Brain microvascular endothelial cell (primary cell): ENCODE measurements at places on chromosomes 1 and 21.

- no peak for DNase-seq
Observed at GRCh38 chr21:25244735-25245134, 362.5 kb downstream of the MRPL39 start.

DNA sequence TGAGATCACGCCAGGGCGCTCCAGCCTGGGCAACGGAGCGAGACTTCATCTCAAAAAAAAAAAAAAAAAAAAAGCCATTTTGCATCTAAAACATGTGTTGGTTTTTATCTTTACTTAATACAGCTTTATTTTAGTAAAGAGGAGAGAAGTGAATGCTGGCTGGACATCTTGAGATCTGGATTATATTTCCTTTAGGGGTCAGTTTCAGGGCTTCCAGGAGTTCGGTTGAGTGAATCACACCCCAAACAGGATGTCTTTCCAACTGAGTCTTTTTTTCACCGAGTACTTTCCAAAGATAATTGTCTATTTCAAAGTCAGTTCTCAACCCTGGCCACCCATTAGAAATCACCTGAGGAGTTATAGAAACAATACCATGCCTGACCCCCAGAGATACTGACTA lies 16.6 kb upstream of the IPP start:
- peak; percentile 24 for DNase-seq

- DNase-seq, result no peak
Observed at GRCh38 chr1:214510477-214510876, 40.9 kb downstream of the PTPN14 start.

DNA sequence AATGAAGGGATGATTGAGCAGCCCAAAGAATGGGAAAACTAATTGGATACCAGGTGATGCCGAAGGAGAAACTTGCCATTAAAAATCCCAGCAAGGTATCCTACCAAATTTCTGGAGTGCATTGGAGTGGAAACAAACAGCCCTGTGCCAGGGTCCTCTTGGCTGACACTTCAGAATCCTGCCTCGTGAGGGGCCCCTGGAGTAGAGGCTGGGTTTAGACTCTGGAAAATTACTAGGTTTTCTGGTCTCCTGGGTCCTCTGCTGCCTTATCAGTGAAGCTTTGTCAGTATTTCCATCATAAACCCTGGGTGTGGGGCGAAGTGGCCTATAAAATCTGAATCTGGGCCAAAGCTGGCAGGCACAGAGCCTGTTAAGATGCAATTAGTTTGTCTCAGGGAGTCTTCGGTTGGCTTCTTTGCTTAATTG lies 289.2 kb upstream of the USP24 start:
- no peak for DNase-seq

- no peak for DNase-seq
Observed at GRCh38 chr1:224238212-224238611, 55.2 kb downstream of the DEGS1 start.

GRCh38 chr1:30316056-30316455 lies 407.3 kb downstream of the MATN1 start:
- DNase-seq, result no peak

DNA sequence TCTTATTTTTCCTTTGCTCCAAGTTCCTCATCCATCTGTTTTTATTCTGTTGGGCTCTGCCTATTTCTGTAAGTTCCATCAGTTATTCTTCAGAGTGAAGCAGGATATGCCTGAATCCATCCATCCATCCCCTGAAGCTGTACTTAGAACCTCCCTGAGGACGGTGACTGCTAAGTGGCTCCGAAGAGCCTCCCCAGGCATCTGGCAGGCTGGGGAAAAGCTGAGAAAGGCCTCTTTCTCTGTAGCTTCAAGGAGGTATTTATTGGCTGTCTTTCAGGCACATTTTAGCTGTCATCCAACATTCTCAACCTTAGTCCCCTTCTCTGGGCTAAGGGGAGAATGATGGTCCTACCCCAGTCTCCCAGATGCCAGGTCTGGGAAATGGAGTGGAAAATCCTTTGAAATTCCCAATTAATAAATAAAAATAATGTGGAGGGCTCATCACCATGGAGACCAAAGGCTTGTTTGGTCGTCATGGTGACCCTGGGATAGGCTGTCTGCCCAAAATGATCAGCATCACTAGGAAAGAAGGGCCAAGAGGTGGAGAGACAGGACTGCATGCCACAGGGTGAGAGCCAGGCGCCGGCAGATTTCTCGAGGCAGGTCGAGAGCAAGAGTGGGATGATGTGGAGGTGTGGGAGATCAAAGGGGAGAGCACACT lies 82.0 kb downstream of the UBIAD1 start:
- DNase-seq, result no peak

DNA sequence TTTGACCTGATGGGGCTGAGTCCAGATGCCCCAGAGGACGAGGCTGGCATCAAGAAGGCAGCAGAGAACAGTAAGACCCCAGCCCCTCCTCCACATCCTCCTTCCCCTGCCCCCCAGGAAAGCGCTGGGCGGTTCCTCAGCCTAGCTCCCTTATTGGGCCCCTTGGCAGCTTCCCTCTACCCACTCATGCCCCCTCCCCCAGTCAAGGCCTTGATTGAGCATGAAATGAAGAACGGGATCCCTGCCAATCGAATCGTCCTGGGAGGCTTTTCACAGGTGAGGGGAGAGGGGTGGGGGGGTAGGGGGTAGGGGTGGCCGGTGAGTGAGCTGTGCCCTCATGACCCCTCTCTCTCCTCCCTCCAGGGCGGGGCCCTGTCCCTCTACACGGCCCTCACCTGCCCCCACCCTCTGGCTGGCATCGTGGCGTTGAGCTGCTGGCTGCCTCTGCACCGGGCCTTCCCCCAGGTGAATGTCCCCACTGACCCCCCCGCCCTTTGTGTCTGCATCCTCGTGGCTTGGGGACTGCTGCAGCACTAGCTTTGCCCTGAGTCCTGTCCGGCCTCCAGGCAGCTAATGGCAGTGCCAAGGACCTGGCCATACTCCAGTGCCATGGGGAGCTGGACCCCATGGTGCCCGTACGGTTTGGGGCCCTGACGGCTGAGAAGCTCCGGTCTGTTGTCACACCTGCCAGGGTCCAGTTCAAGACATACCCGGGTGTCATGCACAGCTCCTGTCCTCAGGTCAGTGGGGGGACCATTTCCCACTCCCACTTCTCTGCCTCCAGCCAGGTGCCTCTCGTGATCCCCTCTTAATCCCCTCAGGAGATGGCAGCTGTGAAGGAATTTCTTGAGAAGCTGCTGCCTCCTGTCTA lies 3.2 kb downstream of the LYPLA2 start:
- no peak for DNase-seq

- DNase-seq, result no peak
Observed at GRCh38 chr1:1432274-1432950, 3.1 kb upstream of the VWA1 start.

GRCh38 chr1:71044833-71045232 lies 2.8 kb downstream of the PTGER3 start:
- DNase-seq, result no peak

DNA sequence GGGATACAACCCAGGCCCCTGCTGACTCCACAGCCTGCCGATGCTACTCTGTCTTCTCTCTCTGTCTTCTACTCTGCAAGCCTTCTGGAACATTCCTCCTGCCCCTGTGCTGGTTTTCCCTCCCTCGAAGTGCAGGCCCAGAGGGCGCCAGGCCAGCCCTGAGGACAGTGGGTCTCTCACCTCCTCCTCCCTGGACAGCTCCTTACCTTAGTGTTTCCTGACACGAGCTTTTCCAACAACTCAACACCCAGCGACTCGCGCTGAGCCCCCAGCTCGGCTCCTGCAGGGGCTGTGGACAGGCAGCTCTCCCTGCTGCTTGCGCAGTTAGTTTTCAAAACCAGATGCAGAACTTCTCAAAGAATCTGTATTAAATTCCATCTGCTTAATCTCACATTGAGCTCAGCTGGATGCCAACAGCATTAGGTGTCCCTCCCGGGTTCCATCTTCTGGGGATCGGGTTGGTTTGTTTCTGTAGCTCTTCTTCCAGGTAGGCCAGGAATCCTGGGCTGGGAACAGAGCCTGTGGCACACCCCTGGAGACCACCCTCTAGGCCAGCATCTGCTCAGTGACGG lies 54.2 kb downstream of the PTPRU start:
- DNase-seq, result no peak

GRCh38 chr1:28392027-28392652 lies 22.6 kb downstream of the PHACTR4 start:
- DNase-seq, result peak; percentile 87

- no peak for DNase-seq
Observed at GRCh38 chr21:28480470-28480869, 512.2 kb downstream of the LTN1 start.

DNA sequence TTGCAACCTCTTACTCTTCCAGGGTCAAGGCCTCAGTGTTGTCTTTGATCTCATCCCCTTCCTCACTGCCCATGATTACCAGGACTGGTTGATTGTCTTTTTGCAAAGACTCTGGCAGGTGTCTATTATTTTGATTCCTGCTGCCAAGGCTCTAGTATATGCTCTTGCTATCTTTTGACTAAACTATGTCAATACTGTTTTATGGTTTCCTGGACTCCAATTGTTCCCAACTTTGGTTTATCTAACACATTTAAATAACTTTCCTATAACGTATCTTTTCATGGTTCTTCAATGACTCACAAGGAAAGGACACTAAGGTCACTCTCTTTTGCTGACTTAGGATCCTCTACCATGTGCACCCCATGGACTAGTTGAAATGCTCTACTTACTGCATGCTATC lies 141.5 kb downstream of the PTPRC start:
- no peak for DNase-seq

GRCh38 chr1:84570436-84571149 lies 3.6 kb downstream of the CTBS start:
- no peak for DNase-seq

DNA sequence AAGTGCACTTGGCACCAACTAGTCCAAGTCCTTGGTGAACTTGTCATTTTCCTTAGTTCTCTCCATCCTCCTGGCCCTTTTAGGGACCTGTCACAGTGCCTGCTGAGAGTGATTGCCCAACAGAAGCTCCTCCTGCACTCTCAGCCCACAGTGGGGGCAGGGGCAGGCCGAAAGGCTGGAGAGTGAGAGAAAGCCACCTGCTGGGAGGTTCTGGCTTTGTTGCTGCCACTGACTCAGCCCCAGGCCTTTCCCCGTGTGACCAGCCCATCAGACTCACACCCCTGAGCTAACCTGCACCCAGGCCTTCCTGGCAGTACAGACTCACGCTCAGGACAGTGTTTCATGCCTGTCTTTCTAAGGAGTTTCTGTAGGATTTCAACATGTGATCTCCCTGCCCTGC lies 17.1 kb upstream of the PROK1 start:
- peak; percentile 4 for DNase-seq

DNA sequence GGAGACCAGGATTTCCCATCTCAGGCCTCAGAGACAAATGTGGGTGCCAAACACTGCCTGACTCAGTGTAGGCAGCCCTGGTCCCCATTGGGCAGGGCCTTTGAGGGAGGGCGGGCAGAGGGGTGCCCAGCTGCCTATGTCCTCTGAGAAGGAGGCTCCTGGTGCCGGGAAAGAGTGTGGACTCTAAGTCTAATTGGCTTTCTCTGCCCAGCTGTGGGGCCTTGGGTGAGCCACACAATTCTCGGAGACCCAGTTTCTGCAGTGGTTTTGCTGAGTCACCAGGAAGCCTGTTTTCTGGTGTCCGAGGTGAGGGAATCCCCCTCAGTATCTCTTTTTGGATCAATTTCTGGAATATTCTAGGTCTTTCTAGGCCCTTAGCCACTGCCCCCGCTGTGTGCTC lies 35.3 kb upstream of the ACTL8 start:
- DNase-seq, result peak; percentile 16

GRCh38 chr1:37498872-37499617 lies 15.5 kb downstream of the MEAF6 start:
- DNase-seq, result no peak

DNA sequence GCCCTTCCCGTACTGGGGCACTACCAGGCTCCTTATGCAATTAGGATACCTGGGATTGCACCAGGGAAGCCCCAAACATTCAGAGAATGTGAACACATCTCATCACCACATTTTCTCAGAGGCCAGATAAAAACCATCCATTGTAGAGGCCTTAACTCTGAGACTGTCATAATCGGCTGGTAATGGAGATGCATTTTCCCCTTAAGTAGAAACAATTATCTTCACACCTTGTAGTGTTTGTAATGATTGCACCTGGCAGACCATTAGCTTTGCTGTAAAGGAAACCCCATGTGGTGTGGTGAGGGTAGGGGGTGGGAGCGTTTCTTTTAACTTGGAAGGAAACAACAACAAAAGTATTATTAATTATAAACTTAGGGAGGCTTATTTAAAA lies 90.0 kb upstream of the TLR5 start:
- DNase-seq, result no peak

GRCh38 chr21:33870768-33871167 lies 44.8 kb downstream of the ATP5PO start:
- DNase-seq, result no peak

DNA sequence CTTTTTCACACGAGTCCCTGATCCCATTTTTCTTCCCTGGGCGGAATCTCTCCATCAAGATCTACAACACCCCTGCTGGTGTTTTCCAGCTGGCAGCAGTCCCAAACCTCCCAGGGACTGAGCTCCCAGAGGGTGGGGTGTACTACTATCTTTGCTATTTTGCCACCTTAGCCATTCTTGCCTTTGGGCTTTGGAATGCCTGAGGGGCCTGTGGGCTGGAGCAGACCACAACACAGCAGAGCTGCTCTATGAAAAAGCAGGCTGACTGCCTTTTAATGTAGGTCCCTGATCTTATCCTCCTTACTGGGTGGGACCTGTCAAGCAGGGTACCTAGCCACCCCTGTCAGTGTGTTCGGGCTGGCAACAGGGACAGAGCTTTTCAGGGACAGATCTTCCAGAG lies 91.9 kb downstream of the KCNT2 start:
- no peak for DNase-seq

- DNase-seq, result peak; percentile 74
Observed at GRCh38 chr21:44958471-44959191, 18.8 kb downstream of the SLX9 start.

- DNase-seq, result no peak
Observed at GRCh38 chr21:45054927-45055612, 19.3 kb upstream of the ADARB1 start.

DNA sequence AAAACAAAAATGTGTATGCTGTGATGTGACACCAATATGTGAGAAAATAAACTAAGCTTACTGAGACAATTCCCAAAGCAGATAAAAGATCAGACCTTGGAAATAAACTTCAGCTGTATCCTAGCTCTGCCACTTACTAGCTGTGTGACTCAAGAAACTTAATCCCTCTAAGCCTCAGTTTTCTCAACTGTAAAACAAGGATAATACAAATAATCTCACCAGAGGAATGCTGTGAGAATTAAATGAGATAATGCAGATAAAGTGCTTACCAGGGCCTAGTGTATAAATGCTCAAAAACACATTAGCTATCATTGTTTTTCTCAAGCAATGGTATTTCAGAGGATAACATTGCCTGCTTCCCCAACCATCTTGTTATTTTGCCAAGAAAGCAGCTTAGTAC lies 2.1 kb downstream of the HEATR1 start:
- no peak for DNase-seq

GRCh38 chr1:2046174-2046917 lies 3.9 kb upstream of the PRKCZ start:
- DNase-seq, result peak; percentile 6
